ENCODE measurements at places on chromosomes 7 and 10.
A peak's percentile ranks its signal among the peaks of the same experiment; 100 is the strongest.

DNA sequence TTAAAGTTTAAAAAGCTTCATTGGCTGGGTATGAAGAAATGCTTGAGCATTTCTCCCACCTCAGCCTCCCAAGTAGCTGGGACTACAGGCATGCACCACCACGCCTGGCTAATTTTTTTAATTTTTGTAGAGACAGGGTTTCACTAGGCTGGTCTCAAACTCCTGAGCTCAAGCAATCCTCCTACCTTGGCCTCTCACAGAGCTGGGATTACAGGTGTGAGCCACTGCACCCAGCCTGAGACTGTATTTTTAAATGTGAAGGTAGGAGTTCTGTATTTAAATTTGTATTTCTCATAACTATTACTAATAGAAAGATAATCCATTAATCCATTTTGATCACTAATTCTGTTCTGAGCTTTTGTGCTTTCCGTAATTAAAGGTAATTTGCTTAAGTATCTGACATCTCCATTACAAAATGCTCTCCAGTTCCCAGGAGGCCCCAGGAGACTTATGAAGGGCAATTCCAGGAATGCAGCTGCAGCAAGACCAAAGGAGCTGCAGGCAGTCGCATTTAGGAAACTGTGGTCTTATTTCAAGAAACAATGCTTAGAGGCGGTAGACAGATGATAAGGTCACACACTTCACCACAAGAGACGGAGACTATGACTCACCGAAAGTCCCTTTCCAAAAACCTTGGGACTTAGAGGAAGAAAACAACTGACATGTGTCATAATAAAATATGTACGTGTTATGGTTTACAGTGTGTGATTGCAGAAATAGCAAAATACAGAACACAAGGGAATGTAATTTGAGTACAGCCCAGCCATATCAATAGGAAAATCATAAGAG, 23.3 kb downstream of the YAE1 start:
- DNase-seq: peak; percentile 88

DNA sequence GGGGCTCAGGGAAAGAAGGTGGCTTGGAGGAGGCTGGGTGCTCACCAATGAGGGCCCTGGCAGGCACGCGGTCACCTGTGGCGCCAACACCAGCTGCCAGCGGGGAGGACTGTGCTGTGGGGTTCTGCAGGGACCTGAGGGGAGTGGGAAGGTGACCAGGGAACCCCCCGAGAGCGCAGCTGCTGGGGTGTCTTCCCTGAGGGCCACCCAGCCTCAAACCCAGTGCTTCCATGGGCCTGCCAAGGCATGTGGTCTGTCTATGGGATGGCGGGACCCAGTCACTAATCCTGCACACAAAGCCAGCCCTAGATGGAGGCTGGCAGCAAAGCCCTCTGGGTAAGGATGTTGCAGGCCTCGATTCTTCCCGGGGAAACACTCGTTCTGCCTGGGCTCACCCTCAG, 117.1 kb downstream of the EBF3 start:
- no peak for DNase-seq

DNA sequence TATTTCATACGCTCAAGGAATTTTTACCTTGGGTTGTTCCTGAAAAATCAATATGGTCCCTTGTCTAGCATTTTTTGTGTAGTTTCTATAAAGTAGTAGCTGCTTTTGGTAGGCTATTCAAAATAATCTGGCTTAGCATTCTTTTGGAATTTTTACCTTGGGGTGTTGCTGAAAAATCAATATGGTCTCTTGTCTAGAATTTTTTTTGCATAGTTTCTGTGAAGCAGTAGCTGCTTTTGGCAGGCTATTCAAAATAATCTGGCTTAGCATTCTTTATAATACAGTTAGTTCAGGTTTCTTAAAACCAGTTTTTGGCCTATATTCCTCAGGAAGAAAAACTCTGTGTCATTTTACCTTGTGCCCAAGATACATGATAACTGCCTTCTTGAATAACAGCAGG, 301.9 kb downstream of the SUGCT start:
- no peak for DNase-seq

DNA sequence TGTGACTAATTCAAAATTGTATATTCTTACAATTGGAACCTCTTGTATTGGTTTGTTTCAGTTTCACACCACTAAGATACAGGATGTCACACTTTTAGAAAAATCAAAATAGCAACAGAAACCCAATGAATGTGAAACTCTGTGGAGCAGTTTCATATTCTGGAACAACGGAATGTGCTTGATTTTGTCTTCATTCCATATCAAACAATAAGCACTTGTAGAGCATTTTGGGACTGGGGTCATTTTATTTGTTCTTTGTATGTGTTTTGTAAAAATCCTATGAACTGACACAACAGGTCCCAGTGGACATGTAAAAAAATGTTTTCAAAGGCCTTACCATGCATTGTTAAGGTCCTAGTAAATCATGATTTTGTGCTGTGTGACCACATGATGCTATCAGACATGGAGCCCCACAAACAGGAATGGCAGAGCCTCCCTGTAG, 123.1 kb downstream of the DKK1 start:
- DNase-seq: no peak

GRCh38 chr10:116850058-116850611, 836 bp downstream of the ENO4 start:
- no peak for DNase-seq

GRCh38 chr7:72190919-72191318, 221.2 kb downstream of the CALN1 start:
- DNase-seq: no peak

DNA sequence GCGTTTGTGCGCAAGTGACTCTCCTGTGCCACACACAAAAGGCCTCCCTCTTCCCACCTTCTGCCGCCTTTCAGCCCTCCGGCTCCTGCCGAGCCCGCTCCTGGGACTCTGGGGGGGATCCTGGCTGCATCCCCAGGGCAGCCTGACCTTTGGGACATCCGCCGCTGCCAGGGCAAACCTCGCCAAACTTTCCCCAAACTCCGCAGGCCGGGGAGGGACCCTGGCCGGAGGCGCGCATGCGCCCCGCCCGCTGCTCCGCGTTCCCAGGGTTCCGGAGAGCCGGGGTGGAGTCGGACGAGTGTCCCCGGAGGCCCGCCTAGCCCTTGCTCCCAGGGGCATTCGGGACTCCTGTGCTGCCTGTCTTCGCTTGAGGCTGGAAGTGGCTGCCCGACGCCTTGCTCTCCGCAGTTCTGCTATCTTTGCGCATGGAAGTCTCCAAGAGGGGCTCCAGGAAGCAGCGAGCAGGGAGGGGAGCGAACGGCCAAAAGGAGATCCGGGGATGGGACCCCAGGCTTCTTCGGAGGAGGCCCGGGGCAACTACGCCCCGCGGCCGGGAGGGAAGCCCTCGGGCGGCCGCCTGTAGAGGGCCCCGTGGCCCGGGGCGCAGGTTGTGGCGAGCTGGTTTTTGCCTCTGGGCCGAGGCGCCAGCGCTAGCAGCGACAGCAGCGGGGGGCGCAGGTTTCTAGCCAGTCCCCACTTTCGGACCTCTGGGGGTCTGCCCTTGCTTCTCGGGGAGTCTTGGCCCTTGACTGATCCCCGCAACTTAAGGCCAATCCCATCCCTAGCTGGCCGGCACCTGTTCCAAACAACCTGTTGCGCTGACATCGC, 7.0 kb downstream of the PTF1A start:
- no peak for DNase-seq

GRCh38 chr7:105643851-105644250, 62.6 kb upstream of the EFCAB10 start:
- DNase-seq: no peak

DNA sequence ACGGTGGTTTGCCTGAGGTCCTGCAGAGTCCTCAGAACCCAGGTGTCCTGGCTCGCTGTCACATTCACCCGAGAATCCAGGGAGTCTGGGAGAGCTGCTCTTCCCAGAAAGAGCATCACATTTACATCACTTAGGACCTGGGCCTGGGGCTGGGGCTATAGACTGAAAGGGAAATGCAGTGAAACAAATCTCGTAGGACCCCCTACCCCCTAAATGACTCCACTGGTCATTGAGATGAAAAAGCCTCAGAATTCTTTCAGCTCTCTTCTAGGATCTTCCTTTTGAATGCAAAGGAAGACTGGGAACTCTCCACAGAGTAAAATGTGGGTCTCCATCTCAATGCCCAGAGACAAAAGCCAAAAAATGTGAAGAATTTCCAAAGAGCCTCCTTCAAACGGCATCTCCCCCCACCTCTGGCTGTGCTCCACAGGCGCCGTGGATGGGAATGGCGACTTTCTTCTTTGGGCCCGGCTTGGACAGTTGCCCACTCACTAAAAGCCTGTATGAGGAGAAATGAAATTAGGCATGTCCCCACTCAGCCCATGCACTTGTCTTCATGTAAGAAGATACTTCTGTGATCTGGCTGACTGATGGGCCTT, 49.0 kb upstream of the PODXL start:
- DNase-seq: peak; percentile 35

DNA sequence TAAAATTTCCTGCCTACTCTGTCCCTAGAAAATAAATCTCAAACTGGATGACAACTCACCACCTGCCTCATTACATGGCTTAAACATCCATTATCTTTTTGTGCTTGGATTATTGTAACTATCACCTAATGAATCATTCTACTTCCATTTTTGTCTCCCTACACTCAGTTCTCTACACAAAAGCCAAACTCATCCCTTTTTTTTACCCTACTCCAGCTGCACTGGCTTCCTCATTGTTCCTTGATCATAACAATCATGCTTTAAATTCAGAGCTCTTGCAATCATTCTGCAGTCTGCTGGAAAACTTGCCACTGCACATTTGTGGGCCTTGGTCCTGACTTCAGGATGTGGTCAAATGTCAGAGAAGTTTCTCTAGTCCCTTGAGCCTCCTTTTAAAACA, 280.0 kb downstream of the DGKB start:
- no peak for DNase-seq

GRCh38 chr10:133617196-133617595, 9.4 kb downstream of the FRG2B start:
- DNase-seq: no peak

GRCh38 chr7:123472327-123472726, 62.1 kb downstream of the IQUB start:
- DNase-seq: no peak

- no peak for DNase-seq
Measured at GRCh38 chr7:97064020-97064419, 39.4 kb upstream of the DLX5 start.

GRCh38 chr10:103791858-103792257, 63.5 kb downstream of the SH3PXD2A start:
- no peak for DNase-seq

- no peak for DNase-seq
Measured at GRCh38 chr7:83613232-83613631, 35.7 kb downstream of the SEMA3E start.

DNA sequence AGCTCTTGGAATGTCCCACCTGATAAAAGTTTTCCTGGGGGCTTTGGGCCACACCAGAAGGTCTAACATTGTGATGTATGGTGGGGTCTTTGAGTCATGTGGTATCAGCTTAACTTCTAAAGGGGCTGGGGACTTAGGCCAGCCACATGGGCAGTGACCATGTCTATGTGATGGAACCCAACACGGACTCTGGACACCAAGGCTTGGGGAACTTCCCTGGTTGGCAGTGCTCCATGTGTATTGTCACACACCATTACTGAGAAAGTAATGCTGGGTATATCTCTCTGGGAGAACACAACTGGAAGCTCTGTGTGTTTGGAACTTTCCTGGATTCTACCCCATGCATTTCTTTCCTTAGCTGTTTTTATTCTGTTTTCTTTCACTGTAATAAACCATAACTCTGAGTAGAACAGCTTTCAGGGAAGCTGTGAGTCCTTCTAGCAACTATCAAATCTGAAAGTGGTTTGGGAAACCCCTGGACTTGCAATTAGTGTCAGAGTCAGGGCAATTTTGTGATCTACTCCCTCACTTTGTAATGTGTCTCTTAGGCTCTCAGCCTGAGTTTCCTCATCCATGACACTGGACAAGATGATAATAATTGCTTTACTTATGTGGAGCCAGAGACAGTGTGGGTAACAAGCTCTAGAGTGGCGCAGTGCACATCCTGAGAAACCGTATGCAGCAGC, 28.4 kb upstream of the AGK start:
- no peak for DNase-seq

DNA sequence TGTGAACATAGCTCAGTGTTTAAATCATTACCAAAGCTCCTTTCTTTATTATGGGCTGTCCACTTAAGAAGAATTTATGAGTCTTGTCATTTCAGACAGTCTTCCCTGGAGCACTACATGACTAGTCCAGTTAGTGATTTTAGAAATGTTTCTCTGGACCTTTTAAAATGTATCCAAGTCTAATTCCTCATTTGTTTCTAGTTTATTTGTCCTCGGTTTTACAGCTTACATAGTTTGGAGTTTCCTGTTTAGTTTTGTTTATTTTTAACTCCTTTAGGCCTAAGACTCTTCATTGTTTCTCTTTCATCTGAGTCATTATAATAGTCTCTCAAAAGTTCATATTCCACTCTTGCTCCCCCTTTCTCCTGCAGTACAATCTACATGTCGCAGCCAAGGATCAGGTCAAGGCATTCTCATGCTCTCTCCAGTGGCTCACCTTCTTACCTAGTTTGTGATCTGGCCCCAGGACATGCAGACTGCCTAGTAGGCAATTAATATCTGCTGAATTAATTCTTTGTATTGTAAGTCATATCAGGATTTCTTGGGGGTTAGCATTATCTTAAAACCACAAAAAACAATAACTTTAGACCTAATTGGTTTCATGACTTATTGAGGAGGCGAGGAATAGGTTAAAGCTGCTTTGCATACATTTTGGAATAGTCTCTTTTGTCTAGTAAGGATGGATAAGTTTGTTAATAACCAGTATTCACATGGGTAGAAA, 93.8 kb downstream of the MAPK8 start:
- DNase-seq: peak; percentile 67

- DNase-seq: peak; percentile 27
Measured at GRCh38 chr7:158705234-158705850, 738 bp upstream of the NCAPG2 start.

DNA sequence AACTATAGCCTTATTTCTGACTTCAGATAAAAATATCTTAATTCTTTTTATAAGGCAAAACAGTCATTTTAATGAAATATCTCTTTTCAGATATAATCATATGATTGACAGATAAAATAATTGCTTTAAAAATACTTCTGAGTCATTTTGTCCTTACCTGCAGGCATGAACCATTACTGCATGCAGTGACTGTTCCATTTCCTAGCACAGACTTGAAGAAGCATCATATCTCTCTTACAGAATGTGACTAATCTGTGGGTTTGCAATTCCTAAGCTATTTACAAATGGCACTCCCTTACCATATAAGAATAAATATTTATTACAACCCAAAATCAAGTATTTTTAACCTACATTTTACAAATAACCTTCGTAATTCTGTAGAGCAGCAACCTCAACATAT, 120.7 kb downstream of the SRPK2 start:
- DNase-seq: peak; percentile 70

All from EL (cell line).